GM13976 (cell line): ENCODE measurements at places on chromosomes 7 and 10.
A peak's percentile ranks its signal among the peaks of the same experiment; 100 is the strongest.

DNA sequence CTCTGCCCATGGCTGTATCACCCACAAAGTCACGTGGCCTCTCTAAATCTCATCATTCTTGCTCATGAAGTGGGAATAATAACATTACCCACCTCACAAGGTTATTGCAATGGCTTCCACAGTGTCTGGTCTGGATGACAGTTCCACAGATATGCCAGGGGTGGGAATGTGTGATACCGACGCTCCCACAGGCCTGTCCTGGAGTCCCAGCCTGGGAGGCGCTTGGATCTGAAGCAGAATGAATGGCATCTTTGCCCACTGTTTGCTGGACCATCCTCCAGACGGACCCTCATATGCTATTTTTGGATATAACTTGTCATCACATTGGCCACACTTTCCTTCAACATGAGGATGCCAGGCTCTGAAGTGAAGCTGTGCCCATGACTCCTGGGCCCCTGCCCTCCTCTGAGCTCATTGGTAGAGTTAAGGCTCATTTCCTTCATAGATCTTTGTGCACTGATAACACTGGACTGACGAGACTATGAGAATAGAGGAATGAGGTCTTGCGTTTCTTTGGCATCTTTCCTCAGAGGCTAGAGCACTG is 279.8 kb upstream of the ZNF32 start:
- DNase-seq, result no peak

- no peak for DNase-seq
These were observed 18.1 kb downstream of the MAD1L1 start for GRCh38 chr7:2214636-2215035.

- no peak for DNase-seq
These were observed 23.0 kb upstream of the YWHAG start for GRCh38 chr7:76381814-76382213.

GRCh38 chr10:3745521-3745920 is 39.5 kb downstream of the KLF6 start:
- DNase-seq, result no peak

DNA sequence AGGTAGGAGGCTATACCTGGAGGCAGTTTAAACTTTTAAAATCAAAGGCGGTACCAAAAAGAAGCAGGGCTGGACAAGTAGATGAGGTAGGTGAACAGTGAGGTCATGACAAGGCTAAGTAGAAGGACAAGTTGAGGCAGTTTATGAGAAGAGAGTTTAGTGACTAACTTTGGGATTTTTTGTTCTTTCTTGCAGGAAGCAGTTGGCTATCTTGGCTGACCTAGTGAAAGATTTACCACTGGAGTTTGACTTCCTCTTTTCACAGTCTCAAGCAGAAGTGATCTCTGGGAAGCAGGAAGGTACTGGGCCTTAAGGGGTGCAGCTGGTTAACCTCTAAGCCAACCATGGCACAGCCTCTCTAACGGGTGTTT is 26.3 kb downstream of the ENTPD7 start:
- peak; percentile 31 for DNase-seq

DNA sequence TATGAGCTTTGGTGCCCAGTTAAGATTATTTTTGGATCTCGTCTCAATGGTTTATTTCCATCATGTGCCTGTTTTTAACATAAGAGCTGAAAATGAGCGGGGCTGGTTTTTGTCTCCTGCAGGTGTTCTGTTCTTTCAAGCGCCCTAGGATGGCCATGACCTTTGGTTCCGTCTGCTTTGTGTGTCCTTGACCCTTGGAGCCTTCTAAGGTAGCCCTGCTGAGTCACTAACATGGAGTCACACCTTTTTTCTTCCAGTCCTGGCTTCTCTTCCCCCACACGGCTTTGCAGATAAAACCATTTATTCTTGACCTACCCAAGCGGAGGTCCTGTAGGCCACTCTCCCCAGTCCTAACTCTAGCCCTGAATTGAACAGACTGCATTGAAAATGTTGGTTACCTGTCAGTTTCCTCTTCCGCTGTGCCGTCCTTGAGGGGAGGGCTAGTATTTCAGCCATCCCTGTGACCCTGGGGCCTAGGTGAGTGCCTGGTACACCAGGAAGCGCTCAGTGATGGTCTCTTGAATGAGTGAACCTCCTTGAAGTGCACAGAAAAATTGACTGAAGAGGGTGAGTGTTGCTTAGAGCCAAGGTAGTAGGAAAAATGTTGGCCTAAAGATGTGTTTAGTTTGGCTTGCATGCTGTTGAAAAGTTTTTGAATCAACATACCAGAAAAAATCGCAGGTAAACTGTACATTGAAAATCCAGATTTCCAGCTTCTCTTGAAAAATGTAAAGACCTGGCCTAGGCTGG is 48.0 kb downstream of the CAMK1D start:
- no peak for DNase-seq

DNA sequence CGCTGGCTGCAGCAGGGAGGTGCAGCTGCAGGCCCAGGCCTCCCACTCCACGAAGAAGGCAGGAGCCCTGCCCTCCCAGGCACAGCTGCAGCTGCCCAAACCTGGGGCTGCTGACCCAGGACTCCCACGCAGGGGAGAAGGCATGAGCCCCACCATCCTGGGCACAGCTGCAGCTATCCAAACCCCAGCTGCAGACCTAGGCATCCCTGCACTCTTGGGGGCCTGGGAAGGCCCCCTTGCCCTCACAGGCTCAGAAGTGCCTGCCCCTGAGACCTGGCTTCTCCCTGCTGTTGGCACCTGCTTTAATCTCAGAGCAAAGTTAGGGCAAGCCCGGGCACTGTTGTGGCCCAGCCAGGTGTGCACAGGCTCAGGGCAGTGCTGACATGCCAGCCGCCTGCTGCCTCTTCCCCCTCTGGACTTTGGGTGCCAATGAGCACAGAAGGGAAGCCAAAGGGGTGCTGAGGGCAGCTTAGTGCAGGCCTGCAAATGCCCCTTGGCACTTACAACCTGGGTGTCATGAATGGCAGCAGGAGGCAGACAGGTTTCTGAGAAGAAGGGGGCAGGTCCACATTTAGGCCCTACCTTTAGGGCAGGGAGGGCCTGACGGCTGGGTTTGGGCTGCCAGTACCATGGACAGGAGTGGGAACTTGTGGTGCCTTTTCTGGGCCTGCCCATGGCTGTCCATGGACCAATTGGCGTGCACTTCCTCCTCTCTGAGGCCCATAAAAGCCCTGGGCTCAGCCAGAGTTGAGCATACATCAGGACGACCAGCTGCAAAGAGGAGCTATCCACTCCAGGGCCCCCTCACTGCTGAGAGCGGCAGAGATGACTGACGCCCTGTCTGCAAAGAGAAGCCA is 31.1 kb downstream of the CRTAC1 start:
- no peak for DNase-seq

DNA sequence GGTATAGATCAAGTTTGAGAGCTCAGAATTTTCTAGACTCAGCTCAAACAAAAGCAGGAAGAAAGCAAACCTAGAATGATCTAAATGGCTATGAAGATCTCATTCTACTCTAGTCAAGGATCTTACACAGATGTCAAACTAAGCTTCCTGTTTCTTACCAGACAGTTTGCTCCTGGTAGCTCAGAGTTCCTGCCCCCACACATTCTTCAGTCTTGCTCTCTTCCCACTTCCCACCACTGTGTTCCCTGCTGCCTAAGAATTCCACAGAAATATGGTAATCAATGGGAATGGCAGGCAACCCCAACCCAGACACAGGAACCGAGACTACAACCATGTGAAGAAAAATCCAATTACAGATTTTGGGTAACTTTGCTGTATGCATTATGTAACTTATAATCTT is 133.4 kb upstream of the PTN start:
- no peak for DNase-seq

GRCh38 chr10:32232378-32232777 is 114.6 kb downstream of the EPC1 start:
- no peak for DNase-seq

DNA sequence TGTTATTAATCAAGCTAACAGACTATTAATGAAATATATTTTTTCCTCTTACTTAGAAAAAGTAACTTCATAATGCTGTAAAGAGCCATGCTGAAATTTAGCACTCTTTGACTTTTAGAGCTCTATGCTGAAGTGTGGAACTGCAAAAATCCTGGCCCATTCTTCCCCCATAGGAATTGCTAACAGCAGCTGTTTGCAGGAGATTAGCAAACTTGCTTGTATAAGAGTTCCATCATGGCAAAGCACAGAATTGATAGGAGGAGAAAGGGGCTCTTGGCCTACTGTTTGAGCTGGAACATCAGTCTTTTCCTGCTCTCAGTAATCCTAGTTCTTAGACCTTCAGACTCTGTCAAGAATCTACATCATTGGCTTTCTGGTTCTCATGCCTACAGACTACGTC is 18.3 kb upstream of the GNAT3 start:
- DNase-seq, result no peak

DNA sequence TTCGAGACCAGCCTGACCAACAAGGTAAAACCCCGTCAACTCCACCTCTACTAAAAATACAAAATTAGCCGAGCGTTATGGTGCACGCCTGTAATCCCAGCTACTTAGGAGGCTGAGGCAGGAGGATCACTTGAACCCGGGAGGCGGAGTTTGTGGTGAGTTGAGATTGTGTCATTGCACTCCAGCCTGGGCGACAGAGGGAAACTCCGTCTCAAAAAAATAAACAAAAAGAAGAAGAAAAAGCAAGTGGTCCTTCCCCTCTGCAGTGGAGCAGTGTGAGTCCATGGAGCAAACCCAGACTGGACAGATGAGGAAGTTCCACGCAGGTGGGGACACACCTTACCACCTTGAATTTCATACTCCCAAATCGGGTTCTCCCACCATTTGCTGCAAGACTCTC is 13.1 kb upstream of the SERPINE1 start:
- DNase-seq, result no peak

DNA sequence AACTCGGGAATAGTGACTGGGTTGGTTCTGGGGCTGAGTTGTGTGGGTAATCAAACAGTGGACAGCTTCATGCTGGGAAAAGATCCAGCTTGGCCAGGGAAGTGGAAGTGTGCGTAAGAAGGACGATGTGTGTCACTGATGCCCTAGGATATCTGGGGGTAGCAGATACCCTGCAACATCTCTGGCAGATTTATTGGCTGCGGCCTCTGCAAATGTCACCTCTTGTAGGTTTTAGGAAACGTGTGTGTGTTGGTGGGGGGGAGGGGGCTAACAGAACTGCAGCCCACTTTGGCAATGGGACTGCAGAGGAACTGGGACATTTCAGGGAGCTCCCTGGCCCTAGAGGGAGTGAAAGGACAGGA is 965 bp upstream of the AGAP3 start:
- DNase-seq, result no peak
